NCI-H2107 (cell line): ENCODE measurements at places on chromosomes 6 and 20.

GRCh38 chr6:70980727-70981126 is 23.9 kb upstream of the B3GAT2 start:
- no peak for DNase-seq

- DNase-seq: no peak
Observed at GRCh38 chr20:10721137-10721896, 47.5 kb upstream of the JAG1 start.

DNA sequence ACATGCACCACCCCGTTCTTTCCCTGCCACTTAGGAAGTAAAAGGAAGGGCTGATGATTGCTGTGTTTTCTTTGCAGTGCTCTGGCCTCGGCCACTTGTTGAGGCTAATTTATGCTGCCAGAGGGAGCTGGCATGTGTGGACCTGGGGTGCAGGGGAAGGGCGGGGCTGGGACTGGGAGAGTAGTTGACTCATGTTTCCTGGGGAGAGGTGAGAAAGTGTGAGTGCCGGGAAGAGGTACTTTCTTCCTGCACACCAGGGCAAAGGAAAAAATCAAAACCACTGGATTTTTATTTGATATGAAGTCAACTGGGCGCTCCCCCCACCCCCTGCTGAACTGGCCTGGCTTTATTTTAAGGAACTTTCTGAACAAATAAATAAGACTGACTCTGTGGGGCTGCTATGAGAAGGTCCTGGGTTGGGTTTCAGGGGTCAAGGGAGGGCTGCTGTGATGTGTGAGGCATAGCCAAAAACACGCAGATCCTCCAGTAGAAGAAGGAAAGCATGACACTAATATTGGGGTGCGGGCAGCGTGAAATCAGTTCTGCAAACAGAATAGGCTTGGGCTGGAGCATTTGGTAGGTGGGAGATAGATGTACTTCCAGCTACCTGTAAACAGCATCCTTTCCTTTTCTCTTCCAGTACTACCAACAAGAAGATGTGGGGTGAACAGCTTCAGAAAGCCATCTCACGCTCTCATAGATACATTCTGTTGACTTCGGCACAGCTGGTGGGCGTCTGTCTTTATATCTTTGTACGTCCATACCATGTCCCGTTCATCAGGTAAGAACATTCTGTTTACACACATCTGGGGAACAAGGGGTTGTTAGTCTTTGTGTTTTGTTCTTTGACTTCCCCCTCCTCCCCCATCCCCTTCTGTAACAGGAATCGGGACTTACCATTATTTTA is 87.5 kb downstream of the SYNJ2 start:
- DNase-seq: peak; percentile 46

DNA sequence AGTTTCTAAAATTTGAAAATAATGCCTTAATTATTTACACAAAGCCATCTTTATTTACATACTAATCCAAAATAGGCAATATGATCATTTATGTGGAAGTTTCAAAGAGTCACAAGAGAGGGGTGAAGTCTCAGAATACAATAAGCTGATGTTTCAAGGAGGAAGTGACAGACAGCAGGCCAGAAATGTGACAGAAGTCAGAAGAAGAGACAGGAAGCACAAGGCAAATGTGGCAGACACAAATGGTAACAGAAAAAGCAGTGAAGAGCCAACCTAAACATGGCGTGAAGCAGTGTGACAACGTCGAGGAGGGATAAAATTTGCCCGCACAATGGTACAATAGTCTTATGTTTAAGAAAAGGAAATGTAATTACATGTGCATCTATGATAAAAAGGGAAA is 59.8 kb downstream of the SHPRH start:
- no peak for DNase-seq

DNA sequence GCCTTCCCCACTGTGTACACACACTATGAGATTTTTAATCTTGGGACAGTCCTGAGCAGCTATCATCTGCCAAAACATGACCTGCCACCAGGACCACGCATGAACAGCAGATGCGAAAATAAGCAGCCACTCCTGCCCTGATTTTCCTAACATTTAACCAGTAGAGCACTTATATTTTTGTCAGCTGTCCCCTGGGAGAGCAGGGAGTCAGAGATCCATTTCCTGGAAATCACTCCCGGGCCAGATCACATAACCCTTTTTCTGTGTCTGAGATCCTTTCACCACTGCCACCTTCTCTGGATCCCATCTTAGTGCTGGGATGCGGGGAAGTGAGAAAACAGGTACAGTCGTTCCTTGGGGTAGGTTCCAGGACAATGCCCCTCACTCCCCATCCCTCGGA is 5.7 kb downstream of the SDCBP2 start:
- DNase-seq: no peak

DNA sequence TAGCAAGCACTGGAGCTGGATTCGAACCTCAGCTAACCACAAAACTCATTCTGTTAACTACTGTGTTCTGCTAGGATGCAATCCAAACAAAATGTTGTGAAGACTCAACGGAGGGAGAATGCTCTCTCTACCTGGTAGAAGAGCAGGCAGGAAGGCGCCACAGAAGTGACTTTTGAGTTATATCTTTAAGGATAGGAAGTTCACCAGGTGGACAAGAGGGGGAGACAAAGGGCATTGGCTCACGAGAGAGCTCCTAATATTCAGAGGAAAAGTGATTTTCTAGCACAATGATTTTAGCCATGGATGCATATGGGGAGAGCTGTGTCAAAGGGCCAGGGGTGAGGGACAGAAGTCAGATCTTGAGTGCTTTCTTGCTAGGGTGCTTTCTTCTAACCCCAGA is 108.4 kb upstream of the MAFB start:
- no peak for DNase-seq

- DNase-seq: no peak
Observed at GRCh38 chr6:144248476-144249301, 36.4 kb upstream of the UTRN start.

DNA sequence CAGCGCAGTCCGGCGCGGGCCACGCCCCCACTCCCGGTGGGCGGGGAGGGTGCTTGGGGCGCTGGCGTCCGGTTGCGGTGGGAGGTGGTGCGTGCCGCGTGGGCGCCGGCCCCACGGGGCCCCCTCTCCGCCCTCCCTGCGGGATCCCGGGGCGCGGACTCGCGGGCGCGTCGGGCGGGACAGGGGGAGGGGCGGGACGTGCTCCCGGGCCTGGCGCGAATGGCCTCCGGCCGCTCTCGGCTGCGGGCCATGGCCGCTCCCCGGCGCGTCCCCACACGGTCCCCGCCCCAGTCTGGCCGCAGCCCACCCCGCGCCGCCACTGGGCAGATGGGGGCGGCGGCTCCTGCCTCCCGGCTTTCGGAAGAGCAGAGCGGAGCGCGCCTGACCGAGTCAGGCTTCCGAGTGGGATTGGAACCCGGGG is 771 bp upstream of the PPP1R3G start:
- DNase-seq: no peak

DNA sequence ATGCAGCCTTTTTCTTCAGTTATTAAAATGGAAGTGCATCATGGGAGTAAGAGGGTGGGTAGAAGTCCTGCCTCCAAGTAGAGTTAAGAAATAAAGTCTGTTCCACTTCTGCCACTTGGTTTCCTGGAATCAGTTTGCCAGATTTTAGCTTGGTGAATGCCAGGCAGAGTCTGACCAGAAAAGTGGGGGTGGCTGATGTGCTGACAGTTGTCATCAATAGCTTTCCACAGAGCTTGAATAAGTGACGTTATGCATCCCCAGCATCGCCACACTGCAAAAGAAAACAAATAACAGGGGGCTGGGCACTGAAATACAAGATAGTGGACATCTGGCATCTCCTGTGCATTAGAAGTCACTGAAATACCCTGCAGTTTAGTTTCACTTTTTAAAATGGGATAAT is 30.8 kb upstream of the CEP162 start:
- no peak for DNase-seq

DNA sequence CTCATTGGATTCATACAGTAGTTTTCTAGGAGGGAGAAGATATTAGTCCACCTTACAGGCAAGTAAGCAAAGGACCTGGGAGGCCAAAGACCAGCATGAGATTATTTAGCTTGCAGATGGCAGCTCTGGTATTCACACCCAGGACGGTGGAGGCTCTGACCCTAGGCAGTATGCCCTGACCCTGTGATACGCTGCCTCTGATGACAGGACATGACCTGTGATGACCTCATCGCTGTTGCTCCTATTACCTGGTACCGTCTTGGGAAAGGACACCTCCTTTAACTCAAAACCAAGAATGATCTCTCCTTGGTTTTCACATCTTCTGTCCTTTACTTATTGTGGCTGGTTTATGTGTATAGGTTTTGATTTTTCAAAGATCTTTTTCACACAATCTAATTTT is 298.6 kb downstream of the CLIC5 start:
- DNase-seq: no peak

- no peak for DNase-seq
Observed at GRCh38 chr20:7930343-7930742, 9.9 kb downstream of the HAO1 start.

GRCh38 chr20:39309458-39309857 is 347.3 kb downstream of the DHX35 start:
- DNase-seq: no peak

GRCh38 chr6:40444811-40445210 is 142.4 kb downstream of the LRFN2 start:
- DNase-seq: no peak

GRCh38 chr6:149118737-149119653 is 198.5 kb upstream of the TAB2 start:
- DNase-seq: no peak

DNA sequence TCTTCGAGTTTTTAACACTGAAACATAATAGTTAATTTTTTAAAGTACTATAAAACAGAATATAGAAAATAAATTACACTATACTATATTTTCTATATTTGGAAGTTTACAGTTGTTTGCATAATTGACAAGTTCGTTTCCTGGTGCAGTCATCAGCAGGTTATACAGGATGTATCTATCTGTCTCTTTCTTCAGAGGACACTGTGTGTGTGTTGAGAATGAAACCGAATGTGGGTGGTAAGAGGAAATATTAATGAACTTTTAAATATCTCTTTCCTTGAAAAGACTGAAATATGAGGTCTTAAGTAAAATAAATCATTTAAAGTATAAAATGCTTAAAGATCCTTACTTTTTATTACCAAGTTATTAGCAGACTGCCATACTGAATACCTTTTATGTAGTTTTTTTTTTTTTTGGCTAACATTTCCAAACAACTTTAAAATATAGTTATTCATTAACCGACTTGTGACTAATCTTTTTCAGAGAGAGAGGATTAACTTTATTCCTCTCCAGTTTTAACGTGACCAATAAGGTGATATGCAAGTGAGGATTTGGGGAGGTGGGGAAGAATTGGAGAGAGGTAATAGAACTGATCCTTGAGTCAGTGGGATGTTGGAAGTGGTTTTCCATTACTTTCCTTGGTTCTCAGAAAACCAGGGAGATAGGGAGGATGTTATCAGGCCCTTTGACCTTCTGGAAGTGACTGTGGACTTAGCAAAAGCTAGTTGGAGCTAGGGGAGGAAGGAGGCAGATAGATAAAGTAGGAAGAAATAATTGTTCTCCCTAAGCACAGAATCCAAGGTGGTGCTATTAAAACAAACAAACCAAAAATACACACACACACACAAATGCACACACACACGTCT is 380.0 kb upstream of the FLRT3 start:
- no peak for DNase-seq

DNA sequence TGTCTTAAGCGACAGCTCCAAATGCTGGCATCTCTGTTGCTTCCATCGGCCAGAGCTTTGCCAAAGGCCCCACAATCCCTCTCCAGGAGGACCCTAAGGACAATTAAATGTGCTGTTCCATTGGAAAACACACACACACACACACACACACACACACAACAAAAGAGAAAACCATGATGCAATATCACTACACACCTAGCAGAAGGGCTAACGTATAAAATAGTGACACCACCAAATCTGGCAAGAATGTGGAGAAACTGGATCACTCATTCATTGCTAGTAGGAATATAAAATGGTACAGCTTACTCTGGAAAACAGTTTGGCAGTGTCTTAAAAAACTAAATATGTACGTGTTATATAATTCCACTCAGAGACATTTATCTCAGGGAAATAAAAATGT is 13.0 kb upstream of the TMEM14A start:
- no peak for DNase-seq

- DNase-seq: no peak
Observed at GRCh38 chr6:107968081-107968480, 10.1 kb upstream of the SEC63 start.

GRCh38 chr6:31898383-31899011 is 999 bp upstream of the EHMT2 start:
- no peak for DNase-seq

DNA sequence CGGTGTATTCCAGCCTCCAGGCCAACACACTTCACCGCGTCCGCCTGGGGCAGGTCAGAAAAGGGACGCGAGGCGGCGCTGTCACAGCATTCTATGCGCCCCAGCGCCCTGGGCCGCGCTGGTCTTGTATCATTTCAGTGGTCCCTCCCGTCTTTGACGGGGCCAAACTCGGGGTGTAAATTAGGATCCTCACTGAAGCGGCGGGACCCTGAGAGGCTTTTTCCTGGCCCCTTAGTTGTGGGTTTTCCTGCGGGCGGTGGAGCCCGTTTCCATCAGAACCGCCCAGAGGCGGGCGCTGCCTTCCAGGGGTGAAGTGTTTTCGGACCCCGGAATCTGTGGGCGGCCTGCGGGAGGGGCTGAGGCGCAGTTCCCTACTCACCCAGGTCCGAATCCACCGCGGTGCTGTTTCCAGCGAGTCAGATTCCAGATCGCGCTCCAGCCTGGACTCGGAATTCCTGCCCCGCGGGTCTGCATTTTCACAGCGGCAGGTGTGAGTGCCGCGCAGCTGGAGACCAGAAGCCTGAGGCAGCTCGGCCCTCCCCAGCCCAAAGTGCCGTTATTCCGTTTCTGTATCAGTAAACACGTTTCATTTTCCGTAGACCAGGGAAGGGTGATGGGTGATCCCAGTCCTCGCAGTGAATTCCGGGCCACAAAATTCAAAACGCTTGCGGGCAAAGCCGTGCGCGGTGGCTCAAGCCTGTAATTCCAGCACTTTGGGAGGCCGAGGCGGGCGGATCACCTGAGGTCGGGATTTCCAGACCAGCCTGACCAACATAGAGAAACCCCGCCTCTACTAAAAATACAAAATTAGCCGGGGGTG is 3.9 kb upstream of the MICB start:
- peak; percentile 34 for DNase-seq

- no peak for DNase-seq
Observed at GRCh38 chr6:31401403-31401802, 2.0 kb upstream of the MICA start.

DNA sequence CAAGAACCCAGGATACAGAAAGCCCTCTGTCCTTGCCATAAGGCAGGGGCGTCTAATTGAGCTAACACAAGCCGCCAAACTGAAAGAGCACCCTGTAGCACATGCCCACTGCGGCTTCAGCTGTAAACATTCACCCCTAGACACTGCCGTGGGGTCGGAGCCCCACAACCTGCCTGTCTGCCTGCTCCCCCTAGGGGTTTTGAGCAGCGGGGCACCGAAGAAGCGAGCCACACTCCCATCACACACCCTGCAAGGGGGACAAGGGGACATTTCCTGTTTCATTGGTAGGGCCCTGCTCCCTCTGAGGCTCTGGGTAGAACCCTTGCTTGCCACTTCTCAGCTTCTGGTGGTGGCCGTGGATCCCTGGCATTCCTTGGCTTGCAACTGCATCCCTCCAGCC is 45.2 kb upstream of the BCLAF1 start:
- DNase-seq: no peak

DNA sequence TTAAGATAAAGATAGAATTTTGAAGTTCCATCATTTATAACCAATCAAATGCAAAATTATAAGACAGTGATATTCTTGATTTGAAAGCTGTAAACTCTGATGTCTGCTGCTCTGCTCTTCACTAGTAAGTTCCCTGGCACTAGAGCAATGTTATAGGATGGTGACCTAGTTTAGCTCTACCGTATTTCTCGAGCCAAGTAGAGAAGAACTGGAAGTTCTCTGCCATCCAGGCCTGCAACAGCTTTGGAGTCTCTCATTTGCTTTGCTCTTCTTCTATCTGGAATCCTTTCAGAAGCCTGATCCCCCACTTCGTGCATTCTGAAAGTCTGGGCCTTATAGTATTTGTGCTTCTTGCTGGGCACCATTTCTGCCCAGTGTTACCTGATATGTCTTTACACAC is 100.3 kb downstream of the PLCB1 start:
- DNase-seq: no peak
